AG04450 (cell line): ENCODE measurements at places on chromosomes 2 and 18.

DNA sequence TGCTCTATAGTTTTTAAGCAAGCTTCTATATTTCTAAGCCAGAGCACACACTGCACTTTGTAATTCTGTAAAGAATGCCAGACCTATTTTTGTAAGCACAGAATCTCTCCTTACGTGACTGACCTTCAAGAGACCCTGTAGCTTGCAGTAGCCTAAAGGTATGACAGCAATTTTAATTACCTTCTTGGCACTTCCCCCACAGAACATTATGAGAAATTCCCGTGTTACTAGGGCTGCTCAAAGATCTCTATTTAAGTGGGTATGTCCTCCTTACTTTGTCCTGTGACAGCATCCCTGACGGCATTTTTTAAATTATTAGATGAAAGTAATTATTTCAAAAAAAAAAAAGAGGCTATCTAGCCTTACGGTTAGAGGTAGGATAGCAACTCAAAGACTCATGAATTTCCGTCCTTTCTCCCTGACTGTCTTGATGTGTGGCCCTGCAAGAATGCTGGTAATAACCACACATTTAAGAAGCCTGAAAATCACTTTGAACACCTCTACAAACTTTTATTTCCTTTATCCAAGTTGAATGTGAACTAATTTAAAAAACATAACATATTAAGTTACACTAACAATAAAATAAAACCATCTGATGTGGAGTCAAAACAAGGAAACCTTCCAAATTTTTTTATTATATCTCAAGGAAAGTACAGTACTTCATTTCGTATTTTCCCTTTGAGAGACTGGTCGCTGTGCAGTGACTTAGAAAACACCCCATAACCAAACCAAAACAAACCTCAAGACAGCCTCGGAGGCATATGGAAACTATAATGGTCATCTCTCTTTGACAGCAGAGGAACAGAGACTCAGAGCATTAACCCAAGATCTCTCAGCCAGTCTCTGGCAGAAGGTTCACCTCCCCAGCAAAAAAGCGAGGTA is 54.9 kb downstream of the THUMPD2 start:
- no peak for DNase-seq

- DNase-seq = no peak
These were observed 1.1 kb downstream of the DLGAP1 start for GRCh38 chr18:4453874-4454536.

DNA sequence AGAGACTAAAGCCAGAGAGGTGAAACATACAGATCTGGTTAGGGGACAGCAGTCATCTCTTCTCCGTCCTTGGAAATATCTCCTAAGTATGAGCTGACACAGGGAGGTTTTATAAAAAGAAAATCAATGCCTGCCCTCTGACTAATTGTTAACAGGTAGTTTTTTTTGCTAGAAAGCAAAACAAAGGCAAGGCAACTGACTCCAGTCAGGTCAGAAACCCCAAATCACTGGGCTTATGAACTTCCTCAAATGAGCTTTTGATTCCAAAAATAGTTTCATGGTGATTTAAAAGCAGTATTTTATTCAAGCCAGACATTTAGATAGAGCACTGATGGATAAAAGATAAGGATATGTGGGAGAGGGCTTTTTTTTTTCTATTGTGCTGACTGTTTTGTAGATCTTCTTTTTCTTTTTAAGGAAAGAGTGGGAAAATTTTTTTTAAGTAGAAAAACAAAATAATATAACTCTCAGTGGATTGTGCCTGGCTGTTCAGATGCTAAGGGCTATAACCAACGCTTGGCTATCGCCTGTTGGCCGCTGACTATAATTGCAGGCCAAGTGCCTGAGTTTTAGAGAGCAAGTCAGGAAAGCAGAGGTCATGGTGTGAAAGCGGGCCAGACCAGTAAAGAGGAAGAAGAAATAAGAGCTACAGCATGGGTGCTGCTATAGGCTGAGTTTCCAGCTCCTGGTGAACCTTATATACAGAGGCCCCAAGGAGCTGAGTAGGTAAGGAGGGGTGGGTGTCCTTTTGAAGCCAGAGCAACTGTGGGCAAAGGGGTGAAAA is 44.9 kb downstream of the MRPL35 start:
- no peak for DNase-seq

- DNase-seq = no peak
These were observed 190.9 kb upstream of the FOSL2 start for GRCh38 chr2:28201671-28202180.

DNA sequence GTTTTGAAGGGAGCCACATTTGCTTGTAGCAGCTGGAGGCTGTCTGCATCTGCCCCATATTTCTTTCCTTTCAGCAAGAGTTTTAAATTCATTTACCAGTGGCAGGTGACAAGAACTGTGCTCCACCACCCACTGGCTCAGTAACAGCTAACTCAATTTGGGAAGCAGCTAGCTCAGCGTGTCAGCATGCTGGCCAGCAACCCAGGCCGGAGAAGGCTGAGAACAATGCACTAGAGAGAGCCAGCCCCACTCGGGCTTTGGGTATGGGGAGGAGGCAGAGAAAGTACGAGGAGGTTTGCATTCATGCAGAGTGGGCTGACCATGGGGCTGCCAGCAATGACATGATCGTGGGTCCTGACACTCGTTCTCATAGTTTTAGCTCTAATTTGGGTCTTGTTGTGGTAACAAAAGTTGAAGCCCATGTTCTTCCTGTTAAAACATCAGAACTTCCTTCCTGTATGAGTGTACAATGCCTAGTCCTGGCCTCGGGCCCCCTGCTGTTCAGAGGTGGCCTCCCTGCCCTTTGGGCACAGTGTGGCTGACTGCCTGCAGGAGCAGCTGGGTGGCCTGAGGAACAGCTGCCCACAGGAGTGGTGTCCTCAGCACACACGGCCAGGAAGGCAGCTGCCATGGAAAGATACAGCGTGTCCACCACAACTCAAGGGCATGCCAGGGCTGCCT is 23.0 kb downstream of the CDC42EP3 start:
- no peak for DNase-seq

GRCh38 chr2:127638361-127639110 is 7.4 kb upstream of the GPR17 start:
- DNase-seq = no peak

- no peak for DNase-seq
These were observed 8.1 kb upstream of the CCL20 start for GRCh38 chr2:227805578-227805977.

- no peak for DNase-seq
These were observed 71.4 kb upstream of the THSD7B start for GRCh38 chr2:136693966-136694365.

DNA sequence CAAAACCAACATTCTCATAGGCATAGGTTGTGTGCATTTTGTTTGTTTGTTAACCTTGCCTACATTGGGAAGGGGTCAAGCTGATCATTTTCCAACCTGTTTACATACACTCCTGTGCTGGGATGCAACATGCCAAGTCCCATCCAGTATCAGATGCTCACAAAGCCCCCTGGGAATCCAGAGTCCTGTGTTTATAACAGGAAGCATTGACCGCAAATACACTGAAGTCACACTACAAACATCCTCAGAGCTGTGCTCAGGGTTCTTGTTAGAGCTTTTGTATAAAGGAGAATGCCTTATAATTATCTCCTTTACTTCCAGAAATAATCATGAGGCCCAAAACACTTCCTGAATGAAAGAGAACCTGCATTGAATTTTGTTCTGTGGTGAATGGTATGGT is 488.7 kb upstream of the TCF4 start:
- no peak for DNase-seq

DNA sequence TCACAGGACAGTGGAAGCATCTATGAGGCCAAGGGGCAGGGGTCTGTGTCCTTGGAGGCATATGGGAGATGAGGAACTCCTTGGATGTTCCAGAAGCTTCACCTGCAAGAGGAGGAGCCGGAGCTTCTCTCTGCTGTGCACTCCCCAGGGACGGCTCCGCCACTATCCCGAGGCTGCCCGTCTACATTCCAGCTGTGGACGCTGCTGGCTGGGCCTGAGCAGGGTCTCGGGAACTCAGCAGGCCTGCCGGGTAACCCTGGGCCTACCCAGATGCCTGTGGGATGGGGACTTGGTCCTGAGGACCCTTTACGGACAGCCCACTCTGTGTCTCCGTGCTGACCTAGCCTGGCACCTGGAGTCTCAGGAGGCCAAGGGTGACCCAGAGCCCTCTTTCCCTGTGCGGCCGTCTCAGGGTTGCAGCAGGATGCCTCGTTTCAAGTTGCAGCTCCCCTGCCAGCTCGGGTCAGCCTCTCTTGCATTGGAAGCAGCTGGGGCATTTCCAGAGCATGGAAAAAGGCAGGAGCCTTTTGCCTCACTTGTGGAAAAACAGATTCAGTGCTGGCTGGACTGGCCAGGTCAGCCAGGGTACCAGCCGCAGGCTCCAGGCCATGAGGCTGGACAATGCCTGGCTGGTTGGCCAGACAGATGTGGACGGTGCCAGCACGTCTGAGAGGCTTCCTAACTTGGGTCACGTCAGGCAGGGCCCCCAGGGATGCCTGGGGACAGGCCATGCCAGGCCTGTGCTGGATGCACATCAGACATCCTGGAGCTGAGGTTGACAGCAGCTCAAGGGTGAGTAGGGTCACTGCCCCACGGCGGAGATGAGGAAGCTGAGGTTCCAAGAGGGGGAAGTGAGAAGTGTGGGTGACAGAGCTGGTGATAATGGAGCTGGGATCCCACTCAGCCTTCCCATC is 41.5 kb downstream of the SCTR start:
- DNase-seq = no peak

DNA sequence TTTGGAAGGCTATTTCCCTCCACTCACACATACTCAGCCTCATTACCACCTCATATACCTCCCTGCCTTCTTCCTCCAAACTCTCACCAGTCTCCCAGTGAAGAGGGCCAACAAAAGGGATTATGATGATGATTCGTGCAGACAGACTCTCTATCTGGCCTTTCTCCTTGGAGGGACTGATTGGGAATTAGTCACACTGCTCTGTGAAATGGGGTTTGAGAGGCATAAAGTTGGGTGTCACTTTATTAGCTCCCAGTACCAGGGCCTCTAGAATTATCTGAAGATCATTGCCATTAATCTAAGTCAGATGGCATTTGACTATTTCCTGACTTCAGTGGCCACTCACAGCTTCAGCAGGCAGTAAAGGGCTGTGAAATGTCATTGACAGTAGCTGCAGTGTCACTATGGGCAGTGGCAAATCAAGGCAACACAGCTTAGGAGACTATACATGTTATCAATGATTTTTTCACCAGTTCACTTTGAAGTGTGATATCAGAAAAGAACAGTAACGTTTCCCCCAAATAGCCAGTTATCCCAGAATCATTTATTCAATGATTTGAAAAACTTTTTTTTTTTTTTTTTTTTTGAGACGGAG is 17.4 kb downstream of the CNRIP1 start:
- DNase-seq = no peak

- DNase-seq = peak; percentile 3
These were observed 112.5 kb upstream of the SLC38A11 start for GRCh38 chr2:165067643-165068486.

DNA sequence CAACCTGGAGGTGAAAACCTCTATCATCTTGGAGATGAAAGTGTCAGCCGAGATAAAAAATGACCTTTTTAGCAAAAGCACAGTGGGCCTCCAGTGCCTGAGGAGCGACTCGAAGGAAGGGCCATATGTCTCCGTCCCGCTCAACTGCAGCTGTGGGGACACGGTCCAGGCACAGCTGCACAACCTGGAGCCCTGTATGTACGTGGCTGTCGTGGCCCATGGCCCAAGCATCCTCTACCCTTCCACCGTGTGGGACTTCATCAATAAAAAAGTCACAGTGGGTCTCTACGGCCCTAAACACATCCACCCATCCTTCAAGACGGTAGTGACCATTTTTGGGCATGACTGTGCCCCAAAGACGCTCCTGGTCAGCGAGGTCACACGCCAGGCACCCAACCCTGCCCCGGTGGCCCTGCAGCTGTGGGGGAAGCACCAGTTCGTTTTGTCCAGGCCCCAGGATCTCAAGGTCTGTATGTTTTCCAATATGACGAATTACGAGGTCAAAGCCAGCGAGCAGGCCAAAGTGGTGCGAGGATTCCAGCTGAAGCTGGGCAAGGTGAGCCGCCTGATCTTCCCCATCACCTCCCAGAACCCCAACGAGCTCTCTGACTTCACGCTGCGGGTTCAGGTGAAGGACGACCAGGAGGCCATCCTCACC is 90.2 kb downstream of the SH3BP4 start:
- no peak for DNase-seq

DNA sequence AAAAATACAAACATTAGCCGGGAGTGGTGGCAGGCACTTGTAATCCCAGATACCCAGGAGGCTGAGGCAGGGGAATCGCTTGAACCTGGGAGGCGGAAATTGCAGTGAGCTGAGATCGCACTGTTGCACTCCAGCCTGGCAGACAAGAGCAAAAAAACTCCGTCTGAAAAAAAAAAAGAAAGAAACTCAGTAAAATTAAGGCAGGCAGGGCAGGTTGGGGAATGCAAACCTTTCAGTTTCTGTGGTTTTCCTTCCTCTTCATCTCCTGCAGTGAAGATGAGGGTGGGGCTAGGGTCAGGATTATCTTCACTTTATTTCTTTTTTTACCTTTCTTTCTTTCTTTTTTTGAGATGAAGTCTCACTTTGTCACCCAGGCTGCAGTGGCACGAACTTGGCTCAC is 43.2 kb upstream of the PSME4 start:
- DNase-seq = no peak

GRCh38 chr2:73975731-73976130 is 9.0 kb upstream of the TET3 start:
- DNase-seq = no peak

DNA sequence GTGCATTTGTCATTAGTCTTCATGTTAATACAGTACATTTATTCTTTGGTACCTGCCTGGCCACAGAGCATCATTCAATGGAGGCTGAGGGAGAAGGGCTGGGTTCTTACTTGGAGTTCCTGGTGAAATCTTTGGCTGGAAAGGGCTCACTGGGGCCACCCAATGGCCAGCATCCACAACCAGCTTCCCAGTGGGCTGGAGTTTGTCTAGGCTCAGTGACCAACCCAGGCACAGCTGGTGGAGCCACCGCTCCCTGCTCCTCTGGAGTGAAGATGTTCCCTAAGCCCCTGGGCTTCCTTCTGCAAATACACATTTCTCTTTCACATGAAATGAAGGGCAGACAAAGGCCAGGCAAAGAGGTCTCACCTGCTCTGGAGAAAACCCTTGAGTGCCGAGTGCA is 34.4 kb downstream of the EHD3 start:
- no peak for DNase-seq

- no peak for DNase-seq
These were observed 21.3 kb upstream of the ZNF804A start for GRCh38 chr2:184577056-184577455.

- DNase-seq = no peak
These were observed 140.1 kb downstream of the PTGR3 start for GRCh38 chr18:75068682-75069435.
